ENCODE measurements at places on chromosomes 16 and 17. TPM values are rescaled to one million over a fixed set of nuclear protein-coding genes. Genes with fewer than 3 reads are reported as not detected.

DNA sequence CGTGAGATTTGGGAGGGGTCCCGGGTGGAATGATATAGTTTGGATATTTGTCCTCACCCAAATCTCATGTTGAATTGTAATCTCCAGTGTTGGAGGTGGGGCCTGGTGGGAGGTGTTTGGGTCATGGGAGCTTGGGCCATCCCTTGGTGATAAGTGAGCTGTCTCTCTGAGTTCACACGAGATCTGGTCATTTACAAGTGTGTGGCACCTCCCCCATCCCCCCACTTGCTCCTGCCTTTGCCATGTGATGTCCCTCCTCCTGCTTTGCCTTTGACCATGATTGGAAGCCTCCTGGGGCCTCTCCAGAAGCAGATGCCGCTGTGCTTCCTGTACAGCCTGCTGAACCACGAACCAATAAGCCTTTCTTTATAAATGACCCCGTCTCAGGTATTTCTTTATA, 21.3 kb upstream of the BAIAP2 start:
- no peak for DNase-seq

The GP1BA gene
- not detected for total RNA-seq

- DNase-seq, result no peak
These were observed 1.8 kb upstream of the PLSCR3 start for GRCh38 chr17:7396147-7396546.

GRCh38 chr17:32609085-32609484, 122.3 kb downstream of the CDK5R1 start:
- DNase-seq, result peak; percentile 8

The MRPS7 gene
- total RNA-seq, result 35.8 TPM

The CCL2 gene
- total RNA-seq, result 39.8 TPM

DNA sequence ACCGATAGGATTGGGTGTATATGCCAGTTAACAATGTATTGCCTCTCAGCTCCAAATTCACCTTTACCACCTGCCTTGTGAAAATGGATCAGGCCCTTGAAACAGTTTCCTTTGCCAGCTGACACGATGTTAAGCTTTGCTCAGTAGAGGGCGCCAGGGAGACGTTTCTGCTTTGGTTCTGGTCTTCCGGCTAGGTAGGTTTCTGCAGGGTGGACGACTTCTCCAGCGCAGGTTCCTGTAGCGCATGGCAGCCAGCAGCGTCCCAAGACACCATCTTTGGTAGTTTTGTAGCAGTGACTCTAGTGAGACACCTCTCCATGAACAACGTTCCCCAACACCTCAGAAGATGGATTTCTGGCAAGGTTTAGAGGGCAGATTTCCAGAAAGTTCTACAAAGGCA, 24.0 kb downstream of the SYCE1L start:
- DNase-seq, result no peak

The EXOC3L1 gene
- 2.1 TPM for total RNA-seq

DNA sequence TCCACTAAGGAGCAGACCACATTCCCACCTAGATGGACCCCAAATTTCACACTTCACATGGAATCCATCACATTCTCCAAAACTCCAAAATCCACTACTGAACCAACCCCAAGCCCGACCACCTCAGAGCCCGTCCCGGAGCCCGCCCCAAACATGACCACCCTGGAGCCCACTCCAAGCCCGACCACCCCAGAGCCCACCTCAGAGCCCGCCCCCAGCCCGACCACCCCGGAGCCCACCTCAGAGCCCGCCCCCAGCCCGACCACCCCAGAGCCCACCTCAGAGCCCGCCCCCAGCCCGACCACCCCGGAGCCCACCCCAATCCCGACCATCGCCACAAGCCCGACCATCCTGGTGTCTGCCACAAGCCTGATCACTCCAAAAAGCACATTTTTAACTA, 1.6 kb downstream of the GP1BA start:
- no peak for DNase-seq

The PRAC1 gene
- total RNA-seq, result not detected

GRCh38 chr16:83899272-83899897, 470 bp downstream of the MLYCD start:
- no peak for DNase-seq

- peak; percentile 6 for DNase-seq
These were observed 24.8 kb upstream of the METRNL start for GRCh38 chr17:83054518-83055125.

- DNase-seq, result no peak
These were observed 35.2 kb downstream of the ARHGAP23 start for GRCh38 chr17:38463451-38463858.

The OR1A1 gene
- not detected for total RNA-seq

The RAC3 gene
- total RNA-seq, result 6.6 TPM

The COG8 gene
- total RNA-seq, result 70.5 TPM

- no peak for DNase-seq
These were observed 2.7 kb downstream of the SOCS3 start for GRCh38 chr17:78357177-78357586.

- DNase-seq, result no peak
These were observed 35.2 kb downstream of the HSBP1 start for GRCh38 chr16:83842756-83843507.

- no peak for DNase-seq
These were observed 48.8 kb downstream of the PITPNM3 start for GRCh38 chr17:6507535-6507934.

All from tibial nerve (tissue), 4 donors.